Kidney capillary endothelial cell (primary cell): ENCODE measurements at places on chromosomes 7 and 10.
A peak's percentile ranks its signal among the peaks of the same experiment; 100 is the strongest.

- no peak for DNase-seq
Observed at GRCh38 chr7:42080841-42081586, 156.0 kb downstream of the GLI3 start.

DNA sequence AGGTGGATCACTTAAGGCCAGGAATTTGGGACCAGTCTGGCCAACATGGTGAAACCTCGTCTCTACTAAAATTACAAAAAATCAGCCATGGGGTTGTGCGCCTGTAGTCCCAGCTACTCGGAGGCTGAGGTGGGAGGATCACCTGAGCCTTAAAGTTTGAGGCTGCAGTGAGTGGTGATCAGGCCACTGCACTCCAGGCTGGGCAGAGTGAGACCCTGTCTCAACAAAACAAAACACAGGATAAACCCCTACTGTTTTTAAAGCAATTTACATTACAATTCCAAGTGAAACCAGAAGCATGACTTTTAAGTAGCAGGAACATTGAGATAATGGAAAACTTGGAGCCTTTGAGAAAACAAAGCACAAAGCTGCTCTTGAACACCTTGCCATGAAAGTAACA lies 92.4 kb upstream of the BTBD16 start:
- no peak for DNase-seq

DNA sequence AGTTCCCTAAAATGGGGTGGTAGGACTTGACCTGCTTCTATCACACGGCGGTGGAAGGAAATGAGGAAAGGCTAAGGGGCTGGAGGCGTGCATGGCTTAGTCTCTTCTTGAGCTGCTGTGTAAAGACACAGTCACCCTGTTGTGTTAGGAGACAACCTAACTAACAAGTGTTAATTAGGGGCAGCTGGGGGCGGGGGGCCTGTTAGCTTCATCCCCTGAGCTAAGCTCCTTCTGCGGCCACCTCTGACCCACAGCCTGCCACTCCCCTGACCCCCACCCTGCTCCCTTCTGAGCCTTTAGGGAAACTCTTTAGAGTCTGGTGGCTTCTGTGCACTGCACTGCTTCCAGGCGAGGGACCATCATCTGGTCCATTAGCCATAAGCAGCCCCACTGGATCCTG lies 28.0 kb downstream of the COL17A1 start:
- DNase-seq = no peak

DNA sequence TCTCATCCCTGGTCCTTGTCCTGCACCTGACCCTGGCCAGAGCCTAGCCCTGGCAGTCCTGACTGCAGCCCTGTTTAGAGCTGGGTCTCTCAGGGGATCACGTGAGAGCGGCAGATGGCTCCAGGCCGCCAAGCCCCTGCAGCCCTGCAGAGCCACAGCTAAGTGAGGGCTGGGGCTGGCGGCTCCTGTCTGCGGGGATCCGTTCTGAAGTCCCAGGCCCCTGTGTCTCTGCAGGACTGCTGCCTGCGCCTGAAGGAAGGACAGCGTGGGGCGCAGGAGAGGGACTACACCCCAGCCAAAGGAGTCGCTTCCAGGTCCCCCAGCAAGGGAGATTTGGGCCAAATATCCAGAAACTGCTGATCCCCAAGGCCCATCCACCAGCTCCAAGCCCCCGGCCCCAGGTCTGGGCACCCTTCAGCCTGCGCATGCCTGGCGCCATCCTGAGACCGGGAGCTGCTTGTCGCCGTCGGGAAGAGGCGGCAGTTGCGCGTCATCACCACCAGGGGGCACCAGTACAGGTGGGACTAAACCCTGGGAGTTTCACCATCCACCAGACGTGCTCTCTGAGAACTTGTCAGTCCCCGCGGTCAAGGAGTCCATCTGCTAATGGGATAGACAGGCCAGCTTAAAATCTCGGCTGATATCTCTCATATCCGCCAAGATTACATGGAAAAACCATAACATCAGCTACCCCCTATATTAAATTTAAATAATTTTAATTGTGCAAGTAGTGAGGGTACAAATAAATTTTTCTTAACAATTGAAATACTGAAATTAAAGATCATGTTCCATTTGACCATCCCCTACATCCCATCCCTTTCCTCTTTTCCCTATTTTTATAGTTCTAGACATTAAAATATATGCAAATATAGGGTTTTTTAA lies 25.1 kb upstream of the GHRHR start:
- peak; percentile 50 for DNase-seq

DNA sequence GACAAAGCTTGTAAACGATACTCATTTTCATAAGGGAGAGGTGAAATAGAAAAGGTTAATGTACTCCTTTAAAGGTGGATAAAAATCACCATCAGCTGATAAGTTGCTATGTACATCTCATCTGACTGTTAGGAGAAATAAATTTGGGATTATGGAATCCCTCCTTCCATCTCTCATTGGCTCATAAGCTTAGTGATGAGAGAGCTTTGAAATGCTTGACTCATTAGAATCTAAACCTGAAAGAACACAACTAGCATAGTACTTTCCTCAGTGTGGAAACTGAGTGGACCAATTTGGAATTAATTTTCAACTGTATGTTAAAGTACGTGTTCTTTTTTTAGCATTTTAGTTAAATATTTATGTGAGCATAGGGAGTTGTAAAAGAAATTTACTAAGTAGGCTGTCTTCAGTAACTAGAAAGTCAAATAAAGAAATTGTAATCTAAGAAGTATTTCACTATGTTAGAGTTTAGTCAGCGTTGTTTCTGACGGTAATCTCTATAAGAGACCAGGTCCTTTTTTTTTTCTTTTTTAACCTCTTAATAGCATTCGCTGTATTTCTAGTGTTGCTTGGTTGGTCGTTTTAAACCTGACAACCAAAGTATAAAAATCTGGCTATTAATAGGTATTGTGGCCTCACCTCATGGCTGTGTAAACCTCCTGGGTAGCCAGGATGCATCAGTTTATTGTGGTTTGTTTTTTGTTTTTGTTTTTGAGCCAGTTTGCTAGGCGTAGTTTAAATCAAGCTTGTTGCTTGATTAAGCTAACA lies 34.4 kb downstream of the FHIP2A start:
- DNase-seq = no peak

DNA sequence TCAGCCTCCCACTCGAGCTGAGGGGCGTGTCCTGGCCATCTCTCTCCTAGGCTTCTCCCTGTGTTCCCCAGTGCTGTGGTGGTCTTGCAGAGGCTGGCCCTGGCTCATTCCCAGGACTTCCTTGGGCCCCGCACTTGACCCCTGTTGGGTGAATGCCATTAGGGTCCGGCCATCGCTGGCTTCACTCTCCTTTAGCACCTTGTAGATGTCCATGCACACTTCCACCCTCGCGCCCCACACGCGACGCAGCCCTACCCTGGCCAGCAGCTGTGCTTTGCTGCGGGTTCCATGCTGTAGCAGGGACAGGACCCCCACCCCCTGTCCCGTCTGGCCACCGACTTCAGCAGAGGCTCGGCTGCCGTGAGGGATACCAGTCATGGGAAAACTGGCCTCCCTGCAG lies 46.3 kb downstream of the PITRM1 start:
- no peak for DNase-seq

DNA sequence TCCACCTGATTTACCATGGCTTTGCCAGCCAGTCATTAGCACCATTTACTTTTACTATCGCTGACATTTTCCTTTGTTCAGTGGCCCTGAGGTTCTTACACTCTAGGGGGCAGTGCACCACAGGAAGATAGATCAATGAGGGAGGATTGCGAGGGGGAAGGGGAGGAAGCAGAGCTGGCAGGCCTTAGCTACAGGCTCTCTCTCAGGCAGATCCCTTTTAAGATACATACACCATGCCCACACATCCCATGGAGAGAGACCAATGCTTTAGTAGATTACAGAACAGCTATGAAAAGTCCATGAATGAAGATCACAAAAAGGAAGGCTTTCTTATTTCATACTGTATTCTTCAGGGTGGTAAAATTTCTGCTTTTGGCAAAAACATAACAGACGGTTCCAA lies 47.4 kb downstream of the DENND11 start:
- peak; percentile 77 for DNase-seq

DNA sequence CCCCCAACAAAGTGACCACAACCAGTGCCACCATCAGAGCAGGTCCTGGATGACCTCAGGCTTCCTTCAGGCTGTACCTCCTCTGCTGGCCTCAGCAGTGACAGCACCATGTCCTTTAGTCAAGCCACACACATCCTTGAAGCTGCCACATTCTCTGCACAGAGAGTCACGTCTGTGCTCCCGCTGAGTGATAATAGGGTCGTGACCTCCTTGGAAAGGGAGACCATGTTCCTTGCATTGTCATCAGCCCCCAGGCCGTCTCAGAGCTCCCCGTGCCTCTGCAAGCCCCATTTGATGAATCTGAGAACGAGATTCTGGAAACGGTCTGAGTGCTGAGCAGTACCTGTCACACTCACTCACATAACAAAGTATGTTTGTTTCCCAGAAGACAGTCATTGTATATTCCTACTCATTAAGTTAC lies 106.5 kb upstream of the PRR15 start:
- DNase-seq = no peak

DNA sequence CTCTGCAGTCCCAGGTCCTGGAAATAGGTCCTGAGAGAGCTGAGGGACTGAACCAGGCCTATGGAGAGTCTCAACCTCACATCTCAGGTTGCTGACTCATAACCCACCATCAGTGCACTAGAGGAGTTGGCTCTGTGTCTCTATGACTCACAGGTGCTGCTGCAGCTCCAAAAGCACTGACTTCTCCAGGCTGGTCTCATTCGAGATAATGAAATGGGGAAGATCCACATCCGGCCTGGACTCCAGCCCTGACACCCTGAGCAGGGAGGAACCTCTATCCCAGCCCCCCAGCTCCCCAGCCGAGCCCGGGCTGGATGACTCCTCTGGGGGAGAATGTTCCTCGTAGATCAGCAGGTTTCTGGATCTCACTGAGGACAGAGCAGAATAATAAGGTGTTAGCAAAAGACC lies 35.5 kb upstream of the DGKI start:
- DNase-seq = peak; percentile 46

DNA sequence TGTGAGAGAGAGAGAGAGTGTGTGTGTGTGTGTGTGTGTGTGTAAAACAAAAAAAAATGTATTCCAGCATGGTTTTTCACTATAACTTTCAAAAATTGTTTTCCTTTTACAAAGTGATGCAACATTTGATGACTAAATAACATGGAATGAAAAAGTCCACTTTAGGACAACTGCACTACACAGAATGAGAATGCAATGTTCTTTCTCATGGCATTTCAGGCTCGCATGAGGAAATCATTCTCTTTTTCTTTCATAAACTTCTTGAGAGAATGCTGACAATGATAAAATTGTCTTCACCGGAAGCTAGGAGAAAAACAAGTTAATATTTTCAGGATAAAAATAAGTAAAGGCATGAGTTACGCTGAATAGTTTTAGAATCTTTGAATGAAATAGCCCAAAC lies 53.7 kb downstream of the SLC16A12 start:
- DNase-seq = no peak

GRCh38 chr10:27794157-27794556 lies 48.5 kb upstream of the MKX start:
- no peak for DNase-seq

DNA sequence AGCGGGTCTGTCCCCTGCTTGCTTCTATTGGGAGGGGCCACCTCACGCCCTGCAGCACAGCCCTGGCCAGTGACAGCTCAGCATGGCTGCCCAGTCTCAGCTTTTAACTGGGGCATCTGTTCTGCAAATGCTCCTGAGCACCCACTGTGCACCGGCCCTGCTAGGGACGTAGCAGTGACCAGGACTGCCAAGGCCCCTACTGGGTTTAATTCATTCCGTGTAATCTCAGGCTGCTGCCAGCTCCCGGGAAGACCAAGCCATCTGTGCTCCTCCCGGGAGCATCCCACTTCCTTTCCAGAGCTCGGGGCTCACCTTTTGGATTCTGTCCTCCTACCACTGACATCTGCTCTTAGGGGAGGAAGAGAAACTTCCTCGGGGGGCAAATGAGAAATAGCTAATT lies 85.2 kb downstream of the ADARB2 start:
- no peak for DNase-seq

DNA sequence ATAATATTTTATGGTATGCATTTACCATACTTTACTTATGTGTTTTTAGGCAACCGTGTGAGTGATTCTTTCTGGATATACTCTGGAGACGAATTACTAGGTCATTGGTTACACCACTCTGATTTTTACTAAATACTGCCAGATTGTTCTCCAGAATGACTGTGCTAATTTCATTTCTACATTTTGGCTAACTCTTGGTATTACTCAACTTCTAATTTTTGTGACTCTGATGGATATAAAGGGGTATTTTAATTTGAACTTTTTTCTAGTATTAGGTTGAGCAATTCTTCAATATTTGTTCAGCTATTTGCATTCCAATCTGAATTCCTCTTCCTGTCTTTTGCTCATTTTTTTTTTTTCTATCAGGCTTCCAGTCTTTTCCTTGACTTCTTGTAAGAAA lies 223.6 kb downstream of the MDFIC start:
- DNase-seq = no peak

DNA sequence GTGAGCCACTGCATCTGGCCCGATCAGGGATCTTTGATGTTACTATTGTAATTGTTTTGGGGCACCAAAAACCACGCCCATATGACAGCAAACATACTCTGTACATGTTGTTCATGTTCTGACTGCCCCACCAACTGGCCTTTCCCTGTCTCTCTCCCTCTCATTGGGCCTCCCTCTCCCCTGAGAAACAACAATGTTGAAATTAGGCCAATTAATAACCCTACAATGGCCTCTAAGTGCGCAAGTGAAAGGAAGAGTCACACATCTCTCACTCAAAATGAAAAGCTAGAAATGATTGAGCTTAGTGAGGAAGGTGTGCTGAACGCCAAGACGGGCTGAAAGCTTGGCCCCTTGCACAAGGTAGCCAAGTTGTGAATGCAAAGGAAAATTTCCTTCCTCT lies 50.3 kb upstream of the SDK1 start:
- DNase-seq = no peak

- DNase-seq = no peak
Observed at GRCh38 chr7:157269341-157270059, 67.3 kb upstream of the DNAJB6 start.

DNA sequence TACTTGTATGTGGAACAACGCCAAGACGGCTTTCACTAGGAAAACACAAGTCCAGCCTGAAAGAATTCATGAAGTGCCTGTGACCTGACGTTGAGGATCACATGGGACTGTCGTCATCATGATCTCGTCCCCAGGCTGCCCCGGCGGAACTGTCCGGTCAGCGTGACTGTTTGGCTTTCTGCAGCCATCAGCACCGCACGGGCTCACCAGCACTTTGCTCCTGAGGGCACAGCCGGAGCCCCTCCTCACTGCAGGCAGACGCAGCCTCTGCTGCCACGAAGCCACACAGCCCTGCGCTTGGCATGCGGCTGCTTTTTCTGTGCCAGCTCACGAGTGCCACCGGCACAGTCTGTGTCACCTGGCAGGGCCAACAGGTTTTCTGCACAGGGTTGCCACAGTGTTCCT lies 9.4 kb upstream of the GET4 start:
- no peak for DNase-seq

DNA sequence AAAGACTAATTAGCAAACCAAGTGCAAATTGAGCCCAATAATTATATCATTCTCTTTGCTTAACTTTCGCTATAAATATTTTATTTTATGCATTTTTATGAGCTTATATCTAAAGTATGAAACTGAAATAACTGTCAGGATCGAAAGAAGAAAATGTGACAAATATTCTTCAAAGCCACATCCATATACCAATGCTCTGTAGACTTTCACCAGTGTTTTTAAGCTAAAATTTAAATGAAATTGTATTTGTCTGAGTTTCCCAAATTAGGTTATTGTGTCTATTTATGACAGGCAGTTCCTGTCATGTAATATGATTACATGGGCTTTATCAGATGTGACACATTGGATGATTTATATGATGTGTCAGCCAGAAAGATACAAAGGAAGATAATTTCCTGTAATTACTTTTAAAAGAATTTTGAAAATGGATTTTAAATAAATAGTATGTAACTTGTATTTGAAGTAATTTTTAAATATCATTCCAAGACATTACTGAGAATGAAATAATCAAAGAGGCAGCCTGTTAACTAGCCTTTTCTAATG lies 317.9 kb upstream of the KLF6 start:
- peak; percentile 48 for DNase-seq
